ENCODE measurements at places on chromosomes 4 and X.

- DNase-seq = peak; percentile 24
Measured at GRCh38 chrX:56729152-56729850, at the start of gene NBDY. Gene NBDY (plus strand): TSS chrX:56729243. CDS start chrX:56729354, 111 bp downstream.

DNA sequence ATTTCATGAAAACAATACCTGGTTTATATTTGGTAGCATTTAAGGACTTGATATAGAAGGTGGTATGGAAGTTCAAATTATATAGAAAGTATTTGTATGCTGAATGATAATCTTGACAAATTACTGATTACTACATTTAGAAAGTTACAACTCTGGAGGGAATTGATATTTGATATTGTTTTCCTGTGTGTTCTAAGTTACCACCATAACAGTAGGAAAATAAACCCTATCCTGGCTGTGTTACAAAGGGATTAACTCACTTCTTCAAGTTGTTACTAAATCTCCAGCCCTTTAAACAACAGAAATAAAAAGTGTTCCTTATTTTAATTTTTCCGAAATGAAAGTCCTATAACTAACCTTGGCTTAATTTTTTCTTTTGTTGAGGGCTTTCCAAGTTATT is 36.6 kb downstream of the FHL1 start:
- no peak for DNase-seq

DNA sequence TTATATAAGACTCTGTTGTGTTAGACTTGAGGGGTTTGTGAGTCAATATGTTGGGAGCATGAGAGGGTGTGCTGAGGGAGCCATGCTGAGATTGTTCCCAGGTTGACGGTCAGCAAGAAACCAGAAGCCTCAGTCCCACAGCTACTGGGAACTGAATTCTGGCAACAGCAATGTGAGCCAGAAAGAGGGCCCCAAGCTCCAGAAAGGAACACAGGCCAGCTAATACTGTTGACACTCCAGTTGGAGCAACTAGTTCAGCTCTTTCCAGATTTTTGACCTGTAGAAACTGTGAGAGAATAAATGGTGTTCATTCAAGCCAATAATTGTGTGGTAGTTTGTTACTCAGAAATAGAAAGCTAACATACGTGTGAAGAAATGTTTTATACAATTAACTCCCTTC is 17.1 kb downstream of the ADH1A start:
- no peak for DNase-seq

DNA sequence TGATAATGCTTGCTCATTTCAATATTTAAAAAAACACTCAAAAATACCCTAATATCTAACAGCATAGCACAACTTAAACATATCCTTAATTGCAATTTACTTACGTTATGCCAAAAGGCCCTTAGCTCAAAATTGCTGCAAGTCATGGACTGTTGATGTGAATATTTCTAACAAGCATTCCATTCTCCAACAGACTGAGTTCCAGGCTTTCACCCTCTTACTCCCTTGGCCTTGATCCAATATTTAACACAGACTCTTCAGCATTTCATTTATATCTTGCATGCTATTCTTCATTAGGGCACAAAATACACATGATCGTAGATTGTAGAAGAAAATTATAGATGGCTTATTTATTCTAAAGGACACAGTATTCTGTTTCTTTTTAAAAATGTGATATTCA is 96.5 kb downstream of the RNF150 start:
- DNase-seq = no peak

- DNase-seq = no peak
Measured at GRCh38 chr4:84237008-84237407, 262.1 kb downstream of the NKX6-1 start.
